ENCODE measurements at places on chromosomes 1 and 21.

DNA sequence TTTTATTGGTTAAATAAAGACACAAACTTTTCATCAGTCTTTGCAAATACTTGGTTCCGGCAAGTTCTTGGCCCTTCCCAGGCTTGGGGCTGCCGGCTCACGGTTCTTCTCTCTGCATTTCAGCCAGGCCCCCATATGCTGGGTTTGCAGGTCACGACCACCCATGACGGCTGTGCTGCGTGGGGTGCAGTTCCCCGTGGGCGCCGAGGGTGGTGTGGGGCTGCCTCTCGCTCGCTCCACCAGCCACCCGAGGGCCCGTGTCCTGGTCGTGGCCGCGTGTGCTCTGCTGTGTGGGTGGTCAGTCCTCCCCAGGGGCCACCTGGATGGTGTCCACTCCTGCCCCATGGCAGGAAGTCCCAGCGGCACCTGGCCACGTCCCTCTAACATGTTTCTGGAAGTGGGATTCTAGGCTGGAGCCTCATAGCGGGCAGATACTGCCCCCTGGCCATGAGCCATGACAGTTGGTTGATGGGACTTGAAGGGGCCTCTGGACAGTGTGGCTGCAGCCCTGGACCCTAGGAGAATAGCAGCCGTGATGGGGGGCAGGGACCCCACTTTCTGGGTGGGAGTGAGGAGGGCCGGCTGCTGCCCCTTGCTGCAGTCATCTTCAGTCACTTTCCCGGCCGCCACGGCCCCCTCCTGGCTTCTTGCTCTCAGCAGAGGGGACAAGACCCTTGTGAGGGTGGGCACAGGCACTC lies 46.3 kb downstream of the SKI start:
- DNase-seq, result no peak

DNA sequence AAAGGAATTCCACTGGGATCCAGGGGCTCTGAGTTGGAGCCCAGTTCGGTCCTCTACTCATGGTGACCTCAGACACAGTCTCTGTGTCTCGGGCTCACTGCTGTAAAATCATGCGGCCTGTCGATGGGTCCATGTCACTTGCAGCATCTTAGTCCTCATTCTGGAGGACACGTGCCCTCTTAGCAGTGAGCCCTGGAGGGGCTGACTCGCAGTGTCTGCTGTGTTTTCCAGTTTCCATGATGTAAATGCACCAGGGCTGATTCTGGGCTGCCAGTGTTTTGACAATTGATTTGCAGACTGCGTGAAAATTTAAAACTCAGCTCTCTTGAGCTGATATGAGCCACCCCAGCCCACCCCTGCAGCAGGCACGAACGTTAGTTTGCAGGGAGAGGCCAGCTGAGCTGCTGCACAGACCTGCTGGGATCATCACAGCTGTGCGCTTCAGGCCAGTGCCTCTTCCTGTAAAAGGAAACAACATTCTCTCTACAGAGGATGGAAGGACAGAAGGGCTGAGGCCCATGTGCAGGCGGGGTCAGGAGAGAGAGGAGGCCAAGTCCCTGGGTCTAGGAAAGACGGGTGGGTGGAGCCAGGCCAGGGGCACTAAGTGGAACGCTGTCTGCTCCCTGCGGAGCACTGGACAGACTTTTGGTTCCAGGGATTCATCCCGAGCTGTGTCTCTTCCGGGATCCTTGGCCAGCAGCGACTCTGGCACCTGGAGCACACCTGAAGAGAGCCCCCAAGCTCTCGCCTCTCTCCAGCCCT lies 42.6 kb downstream of the RSPH1 start:
- no peak for DNase-seq

DNA sequence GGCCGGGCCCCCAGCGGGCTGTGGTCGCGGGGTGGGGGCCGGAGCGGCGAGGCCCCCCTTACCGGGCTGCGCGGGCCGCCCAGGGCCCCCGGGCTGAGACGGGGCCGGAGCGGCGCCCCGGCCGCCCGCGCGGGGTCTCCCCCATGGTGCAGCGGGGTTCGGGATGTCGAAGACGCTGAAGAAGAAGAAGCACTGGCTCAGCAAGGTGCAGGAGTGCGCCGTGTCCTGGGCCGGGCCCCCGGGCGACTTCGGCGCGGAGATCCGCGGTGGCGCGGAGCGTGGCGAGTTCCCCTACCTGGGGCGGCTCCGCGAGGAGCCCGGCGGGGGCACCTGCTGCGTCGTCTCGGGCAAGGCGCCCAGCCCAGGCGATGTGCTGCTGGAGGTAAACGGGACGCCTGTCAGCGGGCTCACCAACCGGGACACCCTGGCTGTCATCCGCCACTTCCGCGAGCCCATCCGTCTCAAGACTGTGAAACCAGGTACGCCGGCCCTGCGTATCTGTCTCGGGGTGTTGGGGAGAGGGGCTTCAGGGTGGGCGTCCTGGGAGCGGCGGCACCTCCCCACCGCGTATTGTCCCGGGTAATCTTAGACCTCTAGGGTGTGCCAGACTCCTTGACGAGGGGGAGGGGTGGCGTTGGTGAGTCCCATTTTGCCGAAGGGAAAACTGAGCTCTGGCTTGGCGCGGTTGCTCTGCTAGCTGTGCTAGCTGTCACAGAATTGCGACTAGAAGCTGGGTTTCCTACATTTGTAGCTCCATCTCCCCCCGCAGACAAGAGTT lies 745 bp downstream of the MAGI3 start:
- DNase-seq, result peak; percentile 11

GRCh38 chr1:213087911-213088310 lies 36.9 kb downstream of the RPS6KC1 start:
- DNase-seq, result no peak

DNA sequence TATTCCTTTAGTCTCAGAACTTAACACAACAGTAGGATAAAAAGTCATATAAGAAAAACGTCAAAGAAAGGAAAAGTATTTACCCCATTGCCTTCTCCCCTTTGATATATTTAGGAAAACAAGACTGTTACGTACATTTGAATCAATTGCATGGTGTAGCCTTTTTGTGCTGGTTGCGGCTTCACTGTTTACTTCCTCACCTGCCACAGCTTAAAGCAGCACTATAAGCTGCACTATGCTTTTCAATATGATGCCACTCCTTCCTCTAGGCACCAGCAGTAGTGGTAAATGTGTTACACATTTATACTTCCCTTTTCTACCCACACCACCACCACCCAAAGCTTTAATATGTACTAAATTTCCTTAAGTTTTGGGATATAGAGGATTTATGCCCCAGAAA lies 111.1 kb downstream of the ATP1B1 start:
- no peak for DNase-seq

DNA sequence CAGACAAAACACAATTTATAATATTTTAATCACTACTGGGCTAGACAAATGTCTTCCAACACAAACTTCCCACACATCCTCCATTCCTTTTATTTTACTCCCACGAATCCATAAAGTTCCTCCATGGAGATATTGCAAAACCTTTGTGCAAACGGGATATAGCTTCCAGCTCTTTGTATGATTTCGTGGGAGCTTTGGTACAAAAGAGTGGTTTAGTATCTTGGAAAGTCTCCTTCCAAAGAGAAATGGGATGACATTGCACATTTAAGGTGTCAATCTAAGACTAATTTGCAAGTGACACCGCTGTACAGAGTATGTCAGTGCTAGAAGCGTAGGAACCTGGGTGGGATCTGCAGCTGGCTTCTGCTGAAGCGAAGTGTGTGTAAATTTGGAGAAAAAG lies 455.2 kb upstream of the RUNX1 start:
- no peak for DNase-seq

- DNase-seq, result no peak
These were observed 287.5 kb upstream of the B3GALT2 start for GRCh38 chr1:193473932-193474331.

Data from stimulated activated CD8-positive, alpha-beta memory T cell treated with anti-CD3 and anti-CD28 coated beads, Interleukin-15, amount 100 ng/mL, for 4 hours (primary cell).